ENCODE measurements at places on chromosomes 1 and 21.

- no peak for DNase-seq
Observed at GRCh38 chr1:222709700-222710153, 2.6 kb downstream of the AIDA start.

DNA sequence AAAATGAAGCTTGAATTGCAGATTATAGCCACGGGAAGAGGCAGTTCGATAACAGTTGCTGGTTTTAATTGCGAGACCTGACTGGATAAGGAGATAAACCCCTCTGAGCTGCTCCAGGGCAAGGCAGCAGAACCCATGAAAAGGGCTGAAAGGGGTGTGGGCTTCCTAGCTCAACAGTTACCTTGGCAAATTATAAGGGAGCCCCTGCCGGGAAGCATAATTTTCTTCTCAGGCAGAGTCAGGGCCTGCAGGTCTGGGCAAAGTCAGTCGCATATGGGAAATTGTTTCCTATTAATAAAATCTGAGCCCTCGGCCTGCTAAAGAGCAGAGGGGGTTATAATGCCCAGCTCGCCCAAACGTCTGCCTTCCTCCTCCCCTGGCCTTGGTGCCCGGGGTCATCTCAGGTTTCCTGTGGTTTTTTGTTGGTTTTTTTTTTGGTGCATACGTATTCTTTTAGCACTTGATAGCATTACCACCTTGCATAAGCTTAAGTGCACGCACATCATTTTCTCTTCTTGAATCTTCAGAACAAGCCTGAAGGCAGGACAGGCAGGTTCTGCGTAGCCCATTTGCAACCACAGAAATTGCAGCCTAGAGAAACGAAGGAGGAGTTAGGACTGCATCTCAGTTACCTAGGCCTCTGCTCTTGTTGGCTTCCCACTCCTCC is 33.9 kb upstream of the SELENON start:
- no peak for DNase-seq

DNA sequence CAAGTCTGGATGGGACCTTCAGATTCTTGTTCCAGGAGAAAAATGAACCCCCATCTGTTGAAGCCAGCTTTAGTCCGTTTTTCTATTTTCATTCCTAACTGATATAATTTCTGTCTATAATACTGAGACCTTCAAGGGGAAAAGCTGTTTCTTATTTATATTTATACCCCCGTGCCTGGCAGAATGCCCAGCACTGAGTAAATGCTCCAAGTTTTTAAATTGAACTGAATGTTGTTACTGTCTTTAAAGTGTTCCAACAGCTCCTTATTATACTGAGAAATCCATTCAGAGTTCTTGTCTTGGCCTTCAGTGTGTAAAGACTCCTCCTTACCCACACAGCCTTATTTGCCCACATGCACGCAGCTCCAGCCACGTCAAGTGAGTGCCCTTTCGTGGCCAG is 178.6 kb upstream of the HMGB4 start:
- no peak for DNase-seq

- no peak for DNase-seq
Observed at GRCh38 chr1:29758781-29759499, 522.6 kb downstream of the PTPRU start.

DNA sequence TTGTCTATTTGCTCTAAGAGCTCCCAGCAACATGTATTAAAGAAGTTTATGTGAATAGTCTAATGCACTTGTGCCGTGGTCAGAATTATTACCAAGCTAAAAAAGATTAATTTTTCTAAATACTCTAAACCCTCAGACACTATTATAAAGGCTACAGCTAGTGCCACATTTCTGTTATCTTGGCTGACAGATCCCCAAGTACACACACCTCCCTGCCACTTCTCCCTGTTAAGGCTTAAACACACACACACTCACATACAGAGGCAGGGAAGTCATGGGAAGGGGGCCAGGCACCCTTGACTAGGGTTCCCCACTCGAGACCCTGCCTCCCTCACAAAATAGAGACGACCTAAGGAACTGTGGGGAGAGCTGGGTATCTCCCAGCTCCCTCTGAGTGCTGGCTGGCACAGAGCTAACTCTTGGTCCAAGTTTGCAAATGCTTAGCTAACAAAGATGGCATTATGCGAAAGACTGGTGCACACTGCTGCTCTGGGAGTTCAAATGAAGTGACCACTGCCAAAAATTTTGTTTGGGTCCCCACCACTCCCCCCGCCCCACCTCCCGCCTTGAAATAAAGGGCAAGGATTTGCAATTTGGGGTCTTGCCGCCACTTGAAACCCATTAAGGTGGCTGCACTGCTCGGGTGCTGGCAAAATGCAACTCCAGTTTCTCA is 9.8 kb downstream of the SSBP3 start:
- DNase-seq = no peak

DNA sequence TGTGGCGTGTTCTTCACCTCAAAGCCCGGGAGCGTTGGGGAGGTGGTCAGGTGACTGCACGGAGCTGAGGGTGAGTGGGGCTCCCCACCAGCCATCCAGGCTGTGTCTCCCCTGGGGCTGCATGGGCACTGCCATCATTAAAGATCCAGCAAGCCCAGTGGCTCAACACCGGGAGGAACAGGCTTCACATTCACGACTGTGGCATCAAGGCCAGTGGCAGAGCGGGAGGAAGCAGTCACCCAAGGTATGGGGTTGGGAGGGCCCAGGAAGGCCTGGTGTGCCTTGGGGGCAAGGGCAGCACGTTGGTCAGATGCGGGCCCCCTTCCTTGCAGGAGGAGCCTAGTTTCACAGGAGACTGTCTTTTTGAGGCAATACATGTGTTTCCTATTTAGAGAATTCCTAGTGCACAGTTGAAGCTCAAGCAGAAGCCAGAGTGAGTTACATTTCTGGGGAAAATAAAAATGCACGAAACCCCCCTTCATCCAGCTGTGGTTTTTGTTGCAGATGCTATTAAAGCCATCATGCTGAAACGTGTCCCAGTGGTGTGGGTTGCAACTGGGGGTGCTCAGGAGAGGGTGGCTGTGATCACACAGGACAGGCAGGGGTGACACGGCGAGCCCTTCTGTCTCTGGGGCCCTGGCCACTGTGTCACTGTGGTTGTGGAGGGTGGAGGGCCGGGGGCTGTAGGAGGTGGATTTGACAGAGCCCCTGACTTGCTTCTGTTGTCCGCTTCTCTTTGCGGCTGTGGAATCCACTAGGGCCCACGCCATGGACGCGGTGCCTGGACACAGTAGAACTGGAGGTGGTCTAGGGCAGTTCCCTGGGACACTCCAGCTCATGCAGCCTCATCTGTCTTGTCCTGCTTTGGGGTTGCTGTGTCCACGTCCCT is 34.1 kb downstream of the SNAP47 start:
- DNase-seq = no peak

DNA sequence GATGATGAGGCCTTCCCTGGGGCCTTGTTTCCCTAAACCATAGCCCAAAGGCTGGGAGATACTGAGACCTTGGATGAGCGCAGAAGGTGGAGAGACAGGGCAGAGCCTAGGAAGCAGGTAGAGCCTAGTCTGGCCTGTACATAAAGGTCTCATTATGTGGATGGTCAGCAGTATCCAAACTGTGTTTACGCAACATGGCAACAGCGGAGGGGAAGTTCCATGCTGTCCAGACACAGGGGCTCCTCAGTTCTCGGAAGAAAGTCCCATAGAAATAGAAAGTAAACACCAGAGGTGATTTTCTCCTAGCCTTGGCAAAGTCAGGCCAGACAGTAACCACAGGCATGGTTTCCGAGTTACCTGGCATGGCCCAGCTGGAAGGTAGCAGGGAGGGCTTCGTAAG is 42.1 kb upstream of the MPZL1 start:
- no peak for DNase-seq

DNA sequence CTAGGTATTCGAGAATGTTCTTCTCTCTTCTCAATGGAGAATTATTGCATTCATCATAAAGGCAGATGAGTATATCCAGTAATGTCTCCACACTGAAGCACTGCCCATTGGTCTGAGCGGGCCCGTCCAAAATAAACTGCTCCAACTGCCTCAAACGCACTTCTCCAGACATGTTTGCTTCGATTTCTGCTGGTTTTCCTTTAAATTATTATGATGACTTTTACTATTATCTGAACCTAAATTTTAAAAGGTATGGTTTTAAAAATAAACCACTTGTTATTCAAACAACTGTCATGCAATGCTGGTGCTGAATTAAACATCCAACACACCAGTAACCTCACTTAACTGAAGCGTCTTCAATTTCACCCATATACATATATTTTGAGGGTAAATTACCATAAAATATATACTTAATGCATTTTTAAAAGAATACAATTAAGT is 1.3 kb downstream of the CDC42BPA start:
- DNase-seq = no peak

DNA sequence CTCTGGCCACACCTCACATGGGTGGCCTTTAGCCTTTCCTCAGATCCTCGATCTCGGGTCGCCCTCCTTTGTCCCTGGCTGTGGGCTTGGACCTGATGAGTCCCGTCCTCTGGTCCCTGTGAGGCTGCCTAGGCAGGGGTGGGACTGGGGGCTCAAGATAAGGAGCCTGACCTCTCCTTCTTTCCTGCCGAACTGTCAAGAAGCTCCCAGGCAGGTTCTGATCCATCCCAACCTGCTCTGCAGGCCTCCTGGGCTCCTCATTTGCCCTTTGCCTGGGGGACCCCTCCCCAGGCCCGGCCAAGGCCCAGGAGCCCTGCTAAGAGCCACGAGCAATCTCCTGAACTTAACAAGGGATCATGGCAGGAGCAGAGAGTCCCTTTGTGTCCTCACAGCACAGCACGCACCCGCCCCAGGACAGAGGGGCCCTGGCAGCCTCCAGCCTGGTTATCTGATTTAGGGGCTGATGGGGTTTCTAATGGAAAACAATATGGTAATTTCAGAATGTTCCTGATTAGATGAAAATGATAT is 82.4 kb upstream of the POU3F1 start:
- no peak for DNase-seq

DNA sequence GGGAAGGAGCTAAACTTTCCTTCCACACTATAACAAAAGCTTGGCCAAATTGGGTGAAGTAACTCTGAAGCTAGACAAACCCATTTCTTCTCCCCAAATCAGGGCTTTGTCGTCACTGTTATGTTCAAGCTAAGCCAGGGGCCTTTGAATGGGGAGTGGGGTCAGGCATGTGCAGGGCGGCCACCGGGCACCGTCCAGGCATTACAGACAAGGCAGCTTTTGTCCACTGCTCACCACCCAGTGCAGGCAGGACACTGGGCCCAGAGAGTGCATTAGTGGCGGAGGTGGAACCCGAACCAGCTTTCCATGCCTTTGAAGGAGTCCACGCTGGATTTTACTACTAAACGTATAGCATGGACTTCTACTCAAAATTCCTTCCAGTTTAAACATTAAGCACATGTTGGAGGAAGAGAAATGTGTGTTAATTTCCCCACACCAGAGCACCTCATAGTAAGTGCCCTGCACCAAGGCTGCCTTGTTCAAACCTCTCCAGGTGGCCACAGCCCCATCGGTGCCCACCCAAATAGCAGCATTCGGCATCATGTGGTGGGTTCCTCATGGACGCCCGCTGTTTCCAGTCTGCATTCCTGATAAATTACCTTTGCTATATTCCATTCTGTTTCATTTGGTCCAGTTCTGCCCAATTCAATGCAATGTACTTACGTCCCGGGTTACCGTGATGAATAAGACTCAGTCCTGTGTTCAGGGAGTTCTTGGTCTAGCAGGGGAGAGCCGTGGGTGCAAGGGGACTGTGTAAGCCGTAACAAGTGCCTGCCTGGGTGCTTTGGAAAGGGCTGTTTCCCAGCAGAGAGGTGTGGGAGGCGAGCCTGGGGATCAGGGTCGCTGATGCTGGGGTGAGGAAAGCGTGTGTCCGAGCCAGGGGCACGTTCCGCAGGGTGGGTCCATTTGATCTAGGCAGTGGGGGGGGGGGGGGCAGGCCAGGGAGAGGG is 1.6 kb downstream of the UBASH3A start:
- no peak for DNase-seq

DNA sequence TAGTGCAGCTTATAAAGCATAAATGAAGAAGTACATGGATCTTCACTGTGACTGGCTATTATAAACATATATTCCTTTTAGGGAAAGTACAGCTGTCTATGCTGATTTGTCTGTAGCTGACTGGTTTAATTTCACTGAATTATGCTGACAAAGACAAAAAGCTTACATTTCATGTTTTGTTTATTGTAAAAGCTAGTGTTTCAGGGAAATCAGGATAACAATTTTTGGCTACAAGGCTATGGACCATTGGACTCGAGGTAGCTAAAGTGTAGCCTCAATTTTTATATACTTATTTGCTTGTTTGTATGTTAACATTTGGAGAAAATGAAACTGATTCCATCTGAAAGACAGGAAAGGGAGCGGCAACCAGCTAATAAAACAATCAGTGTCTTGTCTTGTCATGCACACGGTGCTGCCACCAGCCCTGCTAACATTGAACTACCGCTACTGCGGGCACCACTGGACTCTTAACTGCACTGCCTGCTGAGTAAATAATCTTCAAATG is 480.2 kb downstream of the COL11A1 start:
- DNase-seq = no peak

- no peak for DNase-seq
Observed at GRCh38 chr1:193476748-193477147, 290.3 kb upstream of the B3GALT2 start.

DNA sequence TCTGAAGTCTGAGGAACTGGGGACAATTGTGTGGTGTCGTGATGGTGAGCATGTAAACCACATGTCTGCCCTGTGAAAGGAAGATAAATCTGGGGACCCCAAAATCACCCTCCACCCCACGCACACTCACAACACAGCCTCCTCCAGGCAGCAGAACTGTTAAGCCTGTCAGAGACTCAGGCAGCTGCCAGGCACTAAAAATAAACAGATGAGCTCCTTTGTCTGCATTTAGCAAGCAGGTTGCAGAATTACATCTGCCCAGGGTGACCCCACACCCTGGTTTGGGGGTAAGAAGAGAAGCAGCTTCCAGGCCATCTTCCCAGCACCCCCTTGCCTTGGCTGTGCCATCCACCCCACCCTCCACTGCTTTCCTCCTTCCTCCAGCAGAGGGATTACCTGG is 119.1 kb upstream of the RUNX3 start:
- no peak for DNase-seq

- DNase-seq = no peak
Observed at GRCh38 chr1:110453829-110454228, 2.9 kb downstream of the PROK1 start.

DNA sequence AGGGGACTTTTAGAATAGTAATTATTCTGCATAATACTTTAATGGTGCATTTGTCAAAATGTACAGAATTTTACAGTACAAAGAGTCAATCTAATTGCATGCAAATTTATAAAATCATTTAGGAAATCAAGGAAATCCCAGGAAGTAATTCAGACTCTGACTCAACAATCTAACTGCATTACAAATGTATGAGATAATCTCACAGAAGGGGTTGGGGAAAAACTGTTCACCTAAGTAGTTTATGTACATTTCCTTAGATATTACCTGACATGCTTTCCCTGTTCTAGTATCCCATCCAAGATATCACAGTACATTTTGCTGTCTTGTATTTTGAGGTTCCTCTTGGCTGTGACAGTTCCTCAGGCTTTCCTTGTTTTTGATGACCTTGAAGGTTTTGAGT is 4.7 kb downstream of the CRB1 start:
- no peak for DNase-seq

DNA sequence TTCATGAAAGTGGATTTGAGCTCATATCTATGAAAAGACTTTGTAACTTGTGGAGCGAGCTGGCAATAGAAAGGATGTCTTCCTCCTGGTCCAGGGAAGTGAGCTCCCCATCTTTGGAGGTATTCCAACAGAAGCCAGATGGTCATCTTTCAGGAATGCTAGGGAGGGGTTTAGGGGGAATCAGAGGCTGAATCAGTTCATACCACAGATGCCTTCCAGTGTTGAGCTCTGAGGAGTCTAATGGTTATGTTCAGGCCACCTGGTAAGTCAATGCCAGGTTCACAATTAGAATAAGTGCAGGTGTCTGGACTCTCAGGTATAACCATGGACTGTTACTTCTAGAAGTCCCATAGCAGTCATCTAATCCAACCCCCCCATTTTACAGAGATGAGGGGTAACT is 119.1 kb downstream of the ACTL8 start:
- peak; percentile 95 for DNase-seq

GRCh38 chr1:24384251-24385090 is 29.1 kb downstream of the STPG1 start:
- no peak for DNase-seq

Measured in HS-27A (cell line).